Left kidney (tissue), 8 donors: ENCODE measurements at places on chromosomes 3 and 15. TPM values are rescaled to one million over a fixed set of nuclear protein-coding genes. Genes with fewer than 3 reads are reported as not detected.

- no peak for DNase-seq
Observed at GRCh38 chr3:169161011-169161410, 502.5 kb downstream of the MECOM start.

DNA sequence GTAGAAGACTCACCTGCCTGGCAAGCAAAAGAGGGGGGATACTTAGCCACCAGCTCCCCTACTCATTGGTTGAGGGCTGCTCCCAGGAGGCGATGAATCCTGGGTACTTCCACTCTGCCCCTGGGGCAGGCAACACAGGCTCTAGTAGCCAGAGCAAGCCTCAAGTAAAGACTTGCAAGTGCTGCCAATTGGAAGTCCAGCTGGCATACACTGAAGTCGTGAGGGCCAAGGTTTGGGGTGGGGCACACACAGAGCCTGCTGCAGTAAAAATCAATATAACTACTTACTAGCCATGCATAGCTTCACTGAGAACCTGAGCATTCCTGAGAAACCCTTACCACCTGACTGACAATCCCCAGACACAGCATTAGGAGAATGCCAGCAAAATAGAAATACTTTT lies 123.0 kb upstream of the EIF1B start:
- DNase-seq: no peak

- DNase-seq: peak; percentile 64
Observed at GRCh38 chr3:184773283-184774186, 38.4 kb upstream of the VPS8 start.

DNA sequence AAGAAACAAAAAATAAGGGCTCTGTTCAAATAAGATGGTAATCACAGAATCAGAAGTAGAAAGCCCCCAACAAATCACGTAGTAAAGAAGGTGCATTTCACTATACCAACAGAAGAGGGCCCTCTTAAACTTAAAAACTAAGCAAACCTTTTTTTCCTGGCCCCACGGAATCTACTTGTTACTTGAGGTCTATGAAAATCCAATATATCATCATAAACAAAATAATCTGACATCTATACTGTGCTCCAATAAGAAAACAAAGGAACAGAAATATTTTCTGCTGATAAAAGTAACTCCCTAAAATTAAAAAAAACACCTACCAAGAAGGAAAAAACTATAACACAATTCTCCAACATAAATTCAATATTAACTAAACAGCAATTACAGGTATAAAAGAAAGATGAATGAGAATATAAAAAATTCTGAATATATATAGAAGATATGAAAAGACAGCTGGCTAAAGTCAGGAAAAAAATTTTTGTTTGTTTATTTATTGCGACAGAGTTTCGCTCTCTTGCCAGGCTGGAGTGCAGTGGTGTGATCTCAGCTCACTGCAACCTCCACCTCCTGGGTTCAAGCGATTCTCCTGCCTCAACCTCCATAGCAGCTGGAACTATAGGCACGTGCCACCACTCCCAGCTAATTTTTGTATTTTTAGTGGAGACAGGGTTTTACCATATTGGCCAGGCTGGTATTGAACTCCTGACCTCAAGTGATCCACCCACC lies 81.8 kb downstream of the CLASP2 start:
- DNase-seq: peak; percentile 59

DNA sequence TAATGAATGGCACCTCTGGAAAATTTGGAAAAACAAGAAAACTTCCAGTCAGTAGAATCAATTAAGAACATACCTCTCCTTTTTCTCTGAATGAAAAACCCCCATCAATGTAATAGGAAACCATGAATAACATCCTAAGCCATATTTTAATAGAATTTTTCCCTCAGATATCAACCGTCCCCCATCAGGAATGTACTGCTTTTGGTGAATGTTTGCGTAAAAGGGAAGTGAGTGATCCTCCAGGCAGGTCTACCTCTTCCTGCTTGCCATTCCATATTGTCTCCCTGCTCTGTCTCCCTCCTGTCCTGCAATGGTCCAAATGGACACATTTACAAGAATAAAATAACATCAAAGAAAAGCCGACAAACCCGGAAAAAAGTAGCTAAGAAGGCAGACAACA lies 30.8 kb downstream of the LAMP3 start:
- no peak for DNase-seq

DNA sequence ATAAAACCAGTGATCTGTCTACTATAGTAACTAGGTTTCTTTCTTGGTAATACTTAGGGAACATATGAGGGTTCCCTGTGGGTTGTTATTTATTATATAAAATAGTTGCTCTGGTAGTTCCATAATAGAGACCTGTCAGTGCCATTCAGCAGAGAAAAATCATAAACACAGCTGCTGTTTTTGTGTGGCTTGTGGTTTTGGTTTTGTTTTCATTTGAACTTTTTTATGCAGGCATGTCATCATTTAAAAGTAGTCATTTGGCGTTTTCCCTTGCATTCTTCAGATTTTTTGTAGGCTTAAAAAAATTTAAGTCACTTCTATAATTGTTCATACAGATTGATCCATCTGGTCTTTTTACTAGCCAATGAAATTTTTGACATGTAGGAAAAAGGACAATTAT lies 47.9 kb downstream of the PIK3CA start:
- DNase-seq: no peak

- DNase-seq: no peak
Observed at GRCh38 chr3:56209982-56210751, 258.1 kb downstream of the ERC2 start.

DNA sequence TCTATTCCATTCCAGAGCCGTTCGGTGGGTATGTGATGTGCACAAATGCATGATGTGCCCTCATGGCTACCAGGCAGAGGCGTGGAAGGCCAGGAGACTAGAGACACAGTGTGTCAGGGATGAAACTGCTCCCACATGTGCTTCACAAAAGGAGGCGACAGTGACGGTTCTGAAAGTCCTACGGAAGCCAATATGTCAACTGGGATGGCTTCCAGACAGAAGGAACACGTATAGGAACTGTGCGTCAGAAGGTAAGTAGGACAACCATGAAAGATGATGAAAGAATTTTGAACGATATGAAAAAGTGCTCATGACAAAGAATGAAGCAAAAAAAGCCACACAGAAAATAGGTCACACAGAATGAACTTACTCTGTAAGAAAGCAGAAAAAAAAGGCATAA lies 34.1 kb downstream of the GLB1 start:
- no peak for DNase-seq

- DNase-seq: no peak
Observed at GRCh38 chr3:81132995-81133394, 628.5 kb downstream of the GBE1 start.

- DNase-seq: no peak
Observed at GRCh38 chr3:31840252-31840651, 140.8 kb downstream of the OSBPL10 start.

GRCh38 chr3:133746712-133747066 lies 496 bp downstream of the TF start:
- DNase-seq: no peak

DNA sequence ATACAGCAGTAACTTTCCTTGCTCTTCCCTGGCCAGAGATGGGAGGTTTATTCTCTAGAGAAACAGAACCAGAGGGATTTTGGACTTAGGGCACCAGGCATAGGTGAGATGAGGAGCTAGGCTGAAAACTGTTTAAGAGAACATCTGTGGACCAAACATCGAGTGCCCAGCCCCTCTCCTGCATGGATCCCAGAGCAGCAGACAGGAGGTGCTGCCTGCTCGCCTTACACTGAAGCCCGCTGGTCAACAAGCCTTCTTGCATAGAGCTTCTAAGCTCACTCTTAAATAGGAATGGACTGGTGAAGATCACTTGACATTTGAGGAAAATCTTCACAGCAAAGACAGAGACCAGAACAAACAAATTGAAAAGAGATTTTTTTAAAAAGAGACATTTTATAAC lies 41.2 kb downstream of the PARP15 start:
- no peak for DNase-seq

GRCh38 chr3:194034346-194035336 lies 101.3 kb upstream of the HES1 start:
- no peak for DNase-seq

GRCh38 chr15:86439614-86440013 lies 359.9 kb downstream of the AGBL1 start:
- DNase-seq: no peak

GRCh38 chr15:27871078-27871901 lies 227.8 kb downstream of the OCA2 start:
- no peak for DNase-seq

DNA sequence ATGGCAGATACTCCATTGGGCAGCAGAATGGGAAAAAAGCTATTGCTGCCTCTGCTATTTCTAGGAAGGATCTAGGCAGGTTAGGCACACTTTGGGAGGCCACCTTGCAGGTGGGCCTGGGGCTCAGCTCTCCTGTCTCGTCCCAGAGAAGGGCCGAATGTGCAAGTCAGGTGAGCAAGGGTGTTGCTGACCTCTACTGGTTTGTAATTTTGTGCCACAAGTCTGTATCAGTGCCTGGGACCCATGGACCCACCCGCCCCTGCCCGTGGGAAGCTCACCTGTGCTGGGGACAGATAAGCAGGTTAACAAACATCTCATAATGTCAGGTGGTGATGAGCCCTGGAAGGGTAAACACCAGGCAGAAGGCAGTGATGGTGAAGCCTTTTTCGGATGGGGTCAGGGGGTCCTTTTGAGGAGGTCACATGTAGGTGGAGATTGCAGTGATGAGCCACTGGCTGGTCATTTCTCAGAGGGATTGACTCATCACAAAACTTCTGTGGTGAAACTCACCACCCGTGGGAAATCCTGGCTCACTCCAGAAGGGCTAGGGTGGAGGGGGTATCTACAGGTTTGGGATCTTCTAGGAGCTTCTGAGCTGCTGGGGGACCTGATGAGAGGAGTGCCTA lies 161.3 kb downstream of the KLF13 start:
- DNase-seq: no peak

DNA sequence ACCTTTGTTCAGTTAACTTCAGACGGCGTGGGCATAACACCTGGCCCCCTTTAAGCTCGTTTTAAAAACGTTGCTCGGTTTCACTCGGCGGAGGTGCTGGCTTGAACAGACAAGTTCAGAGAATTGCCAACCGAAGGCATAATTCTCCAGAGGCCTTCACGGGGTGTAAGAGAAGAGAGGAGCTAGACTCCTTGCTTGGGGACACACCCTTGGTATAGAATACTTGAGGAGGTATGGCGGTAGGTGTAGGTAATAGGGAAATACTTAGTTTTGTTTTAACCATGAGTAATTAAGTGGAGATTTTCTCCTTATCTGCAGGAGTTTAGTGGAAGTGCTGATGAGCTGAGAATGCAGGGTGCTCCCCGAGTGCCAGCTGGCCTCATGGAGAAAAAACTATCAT lies 921 bp downstream of the FBXL2 start:
- DNase-seq: peak; percentile 24

DNA sequence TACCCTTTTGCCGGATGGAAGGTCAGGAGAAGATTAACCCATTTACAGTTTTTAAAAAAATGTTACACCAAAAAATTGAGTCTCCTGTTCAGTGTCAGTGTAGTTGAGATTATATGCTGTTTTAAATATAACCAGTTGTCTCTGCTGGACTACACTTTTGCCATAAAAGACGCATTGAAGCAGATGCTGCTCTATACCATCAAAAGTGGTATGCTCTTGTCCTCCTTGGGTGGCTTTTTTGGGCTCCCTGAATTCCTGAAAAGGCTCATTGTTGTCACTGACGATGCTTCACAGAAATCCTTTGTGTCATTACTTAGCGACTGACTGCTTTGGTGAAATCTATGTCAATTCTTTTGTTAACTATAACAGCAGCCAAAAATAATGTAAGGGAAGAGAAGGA lies 133.9 kb upstream of the SKOR1 start:
- DNase-seq: no peak

DNA sequence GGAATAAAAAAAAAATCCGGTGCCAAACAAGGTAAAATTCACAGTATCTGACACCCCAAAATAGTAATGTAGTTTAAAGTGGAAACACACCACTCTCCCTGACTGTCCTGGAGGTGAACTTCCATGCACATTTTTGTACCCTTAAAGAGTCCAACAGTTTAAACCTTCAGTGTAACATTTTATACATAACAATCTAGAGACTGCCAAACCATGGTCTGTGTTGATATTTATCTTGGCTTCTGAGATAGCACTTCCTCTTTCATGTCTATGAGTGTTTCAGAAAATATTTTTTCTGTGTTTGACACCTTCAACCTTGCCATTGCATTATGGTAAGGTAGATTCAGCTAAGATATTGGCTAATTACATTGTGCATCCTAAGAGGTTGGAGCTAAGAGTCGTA lies 13.9 kb downstream of the TMEM45A start:
- no peak for DNase-seq

GRCh38 chr15:65980824-65981456 lies 111.6 kb downstream of the RAB11A start:
- DNase-seq: peak; percentile 33

DNA sequence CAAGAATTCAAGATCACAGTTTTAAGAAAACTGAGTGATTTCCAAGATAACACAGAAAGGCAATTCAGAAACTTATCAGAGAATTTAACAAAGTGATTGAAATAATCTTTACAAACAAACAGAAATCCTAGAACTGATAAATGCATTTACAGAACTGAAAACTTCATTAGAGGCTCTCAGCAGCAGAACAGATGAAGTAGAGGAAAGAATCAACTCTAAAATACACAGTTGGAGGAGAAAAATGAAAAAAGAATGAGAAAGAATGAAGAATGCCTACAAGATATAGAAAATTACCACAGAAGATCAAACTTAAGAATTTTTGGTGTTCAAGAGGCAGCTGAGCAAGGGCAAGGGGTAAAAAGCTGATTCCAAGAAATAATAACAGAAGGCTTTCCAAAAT lies 168.8 kb downstream of the POLR2M start:
- no peak for DNase-seq

DNA sequence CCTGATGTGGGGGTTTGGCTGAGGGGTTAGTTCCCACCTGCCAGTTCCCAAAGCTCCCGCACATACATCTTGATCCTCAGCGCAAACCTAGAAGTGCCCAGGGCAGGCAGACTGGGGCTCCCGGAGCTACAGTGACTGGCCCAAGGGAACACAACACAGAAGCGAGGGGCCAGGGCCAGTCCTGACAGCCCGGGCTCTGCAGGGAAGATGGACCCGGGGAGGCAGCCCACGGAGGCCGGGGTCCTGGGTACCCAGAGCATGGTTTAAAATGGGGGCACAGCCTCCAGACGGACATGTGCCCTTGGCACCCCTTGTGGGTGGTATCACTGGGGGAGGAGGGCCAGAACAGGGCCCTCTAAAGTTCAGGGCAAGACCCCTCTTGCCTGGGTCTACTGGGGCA lies 5.1 kb downstream of the CPN2 start:
- no peak for DNase-seq

GRCh38 chr15:57167821-57168395 lies 208.4 kb upstream of the CGNL1 start:
- DNase-seq: no peak

GRCh38 chr3:89436846-89437245 lies 329.4 kb downstream of the EPHA3 start:
- DNase-seq: no peak

Gene GREM1
- 0.52 TPM for polyA plus RNA-seq

Gene SKIC8
- polyA plus RNA-seq: 131 TPM

Gene NR2E3
- polyA plus RNA-seq: 1.0 TPM

Gene CKMT1B
- 3.4 TPM for polyA plus RNA-seq

Gene SPINK8
- 0.43 TPM for polyA plus RNA-seq

Gene SLCO3A1
- polyA plus RNA-seq: 9.5 TPM

Gene RAB6B
- 15.3 TPM for polyA plus RNA-seq

Gene CFAP100
- 1.7 TPM for polyA plus RNA-seq

Gene IL17RB
- polyA plus RNA-seq: 16.7 TPM

Gene KNL1
- 32.4 TPM for polyA plus RNA-seq

Gene PROK2
- 0.08 TPM for polyA plus RNA-seq

Gene NECTIN3
- 42.1 TPM for polyA plus RNA-seq

Gene KLHL6
- polyA plus RNA-seq: 1.1 TPM

Gene ECE2
- polyA plus RNA-seq: not detected

Gene RLBP1
- polyA plus RNA-seq: not detected

Gene ARGFX
- polyA plus RNA-seq: not detected

Gene APOD
- polyA plus RNA-seq: 13.3 TPM

Gene CLSTN2
- 2.0 TPM for polyA plus RNA-seq

Gene GPR62
- 0.48 TPM for polyA plus RNA-seq
